ENCODE measurements at places on chromosomes 7 and 10.

GRCh38 chr10:75972491-75973276, 541.3 kb downstream of the LRMDA start:
- H3K4me3 ChIP-seq, result no peak overlapping the region
- no peaks in the 10 kb centered on the region for H3K36me3 ChIP-seq
- no peaks in the 10 kb centered on the region for H3K27me3 ChIP-seq
- DNase-seq, result no peak

- no peak overlapping the region for H3K27ac ChIP-seq
- H3K4me1 ChIP-seq, result no peaks in the 10 kb centered on the region
- no peak overlapping the region for H3K4me3 ChIP-seq
- no peaks in the 10 kb centered on the region for H3K36me3 ChIP-seq
- no peaks in the 10 kb centered on the region for H3K27me3 ChIP-seq
- DNase-seq, result no peak
These were observed 19.7 kb downstream of the TSPAN12 start for GRCh38 chr7:120838281-120838682.

DNA sequence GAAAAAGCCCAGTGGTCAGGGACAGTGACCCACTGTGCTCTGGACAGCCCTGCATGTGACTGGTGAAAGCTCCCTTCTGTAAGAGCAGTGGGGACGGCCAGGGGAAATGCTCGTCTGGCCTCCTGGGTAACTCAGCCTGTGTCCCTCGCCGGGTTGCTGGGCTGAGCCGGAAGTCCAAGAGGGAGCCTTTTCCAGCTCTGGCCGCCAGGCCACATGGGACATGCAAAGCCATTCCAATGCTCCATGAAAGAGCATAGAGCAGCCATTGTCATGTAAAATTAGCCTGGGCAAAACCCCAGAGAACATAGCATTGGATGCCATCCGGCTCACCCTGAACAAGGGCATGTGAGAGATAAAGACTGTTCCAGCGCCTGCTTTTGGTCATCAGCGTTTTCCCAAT, 64.9 kb upstream of the ADRB1 start:
- no peak overlapping the region for H3K4me3 ChIP-seq
- no peaks in the 10 kb centered on the region for H3K36me3 ChIP-seq
- no peak for DNase-seq
- peaks cover 14% of the 10 kb centered on the region for H3K4me1 ChIP-seq
- no peaks in the 10 kb centered on the region for H3K27me3 ChIP-seq

- no peaks in the 10 kb centered on the region for H3K27me3 ChIP-seq
- H3K4me3 ChIP-seq, result no peak overlapping the region
- peaks cover 56% of the 10 kb centered on the region for H3K36me3 ChIP-seq
- peaks cover 1% of the 10 kb centered on the region for H3K4me1 ChIP-seq
- H3K27ac ChIP-seq, result no peak overlapping the region
- DNase-seq, result no peak
These were observed 7.5 kb downstream of the FBH1 start for GRCh38 chr10:5897504-5897903.

- H3K27ac ChIP-seq, result no peak overlapping the region
- no peaks in the 10 kb centered on the region for H3K36me3 ChIP-seq
- no peak overlapping the region for H3K4me3 ChIP-seq
- H3K4me1 ChIP-seq, result no peaks in the 10 kb centered on the region
These were observed 46.8 kb upstream of the CD36 start for GRCh38 chr7:80591654-80592053.

DNA sequence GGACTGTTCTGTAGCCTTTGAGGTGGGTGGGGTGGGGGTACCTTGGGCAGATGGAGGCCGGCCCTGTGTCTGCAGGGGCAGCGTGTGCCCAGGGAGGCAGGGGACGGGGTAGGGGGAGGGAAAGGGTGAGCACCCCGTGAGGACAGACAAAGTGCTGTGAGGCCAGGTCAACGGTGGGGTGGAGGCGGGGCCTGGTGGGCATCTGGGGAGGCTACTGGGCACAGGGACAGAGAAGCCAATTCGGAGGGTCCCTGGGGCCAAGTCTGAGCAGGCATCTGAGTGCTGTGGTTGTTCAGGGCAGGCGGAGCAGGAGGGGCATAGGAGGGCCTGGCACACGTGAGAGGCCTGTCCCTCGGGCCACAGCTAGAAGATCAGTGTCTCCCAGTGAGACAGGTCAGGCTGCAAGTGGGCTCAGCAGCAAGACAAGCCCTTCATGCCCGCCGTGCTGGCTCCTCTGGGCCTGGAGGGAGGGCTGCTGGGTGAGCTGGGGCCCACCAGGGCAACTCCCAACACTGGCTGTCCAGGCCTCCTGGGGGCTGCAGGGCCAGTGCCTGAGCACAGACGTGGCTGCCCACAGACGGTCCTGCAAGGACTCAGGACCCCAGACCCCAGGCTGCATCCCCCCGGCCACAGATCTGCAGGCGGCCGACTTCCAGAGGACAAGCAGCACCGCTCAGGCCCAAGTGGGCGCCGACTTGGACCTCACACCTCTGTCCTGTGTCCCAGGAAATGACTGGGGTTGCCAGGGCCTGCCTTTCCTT, 26.4 kb upstream of the KNDC1 start:
- H3K4me1 ChIP-seq, result no peaks in the 10 kb centered on the region
- H3K27ac ChIP-seq, result no peak overlapping the region
- H3K36me3 ChIP-seq, result no peaks in the 10 kb centered on the region
- DNase-seq, result no peak
- no peaks in the 10 kb centered on the region for H3K27me3 ChIP-seq

- no peaks in the 10 kb centered on the region for H3K27me3 ChIP-seq
- H3K36me3 ChIP-seq, result no peaks in the 10 kb centered on the region
- H3K27ac ChIP-seq, result no peak overlapping the region
- H3K4me1 ChIP-seq, result no peaks in the 10 kb centered on the region
- DNase-seq, result no peak
These were observed 1.7 kb downstream of the OPALIN start for GRCh38 chr10:96357038-96357620.

GRCh38 chr10:11896549-11897200, 73.5 kb downstream of the PROSER2 start:
- H3K36me3 ChIP-seq, result no peaks in the 10 kb centered on the region
- no peaks in the 10 kb centered on the region for H3K27me3 ChIP-seq
- H3K4me3 ChIP-seq, result no peak overlapping the region
- DNase-seq, result no peak
- no peaks in the 10 kb centered on the region for H3K4me1 ChIP-seq

GRCh38 chr10:95482501-95483233, 78.5 kb downstream of the SORBS1 start:
- no peaks in the 10 kb centered on the region for H3K27me3 ChIP-seq
- no peak for DNase-seq
- peak overlapping the region; percentile 92 for H3K27ac ChIP-seq
- no peak overlapping the region for H3K4me3 ChIP-seq

DNA sequence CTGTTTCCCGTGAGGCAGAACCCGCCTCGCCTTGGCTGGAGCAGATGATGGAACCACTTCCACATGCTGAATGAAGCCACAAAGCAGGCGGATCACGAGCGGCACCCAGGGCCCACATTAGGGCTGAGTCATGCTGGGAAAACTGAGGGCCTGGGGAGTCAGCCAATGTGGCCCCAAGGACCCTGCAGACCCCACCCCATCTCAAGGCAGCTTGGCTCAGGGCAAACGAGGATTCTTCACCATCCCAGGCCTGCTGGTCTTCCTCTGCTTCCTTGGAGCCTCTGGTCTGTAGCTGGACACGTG, 488.0 kb downstream of the DNAJB6 start:
- no peak overlapping the region for H3K27ac ChIP-seq
- no peak for DNase-seq
- H3K4me3 ChIP-seq, result no peak overlapping the region
- no peaks in the 10 kb centered on the region for H3K4me1 ChIP-seq

- no peak overlapping the region for H3K27ac ChIP-seq
- H3K4me1 ChIP-seq, result no peaks in the 10 kb centered on the region
- no peaks in the 10 kb centered on the region for H3K27me3 ChIP-seq
- H3K4me3 ChIP-seq, result no peak overlapping the region
- DNase-seq, result no peak
These were observed 69.6 kb downstream of the SHOC2 start for GRCh38 chr10:110989016-110989415.

DNA sequence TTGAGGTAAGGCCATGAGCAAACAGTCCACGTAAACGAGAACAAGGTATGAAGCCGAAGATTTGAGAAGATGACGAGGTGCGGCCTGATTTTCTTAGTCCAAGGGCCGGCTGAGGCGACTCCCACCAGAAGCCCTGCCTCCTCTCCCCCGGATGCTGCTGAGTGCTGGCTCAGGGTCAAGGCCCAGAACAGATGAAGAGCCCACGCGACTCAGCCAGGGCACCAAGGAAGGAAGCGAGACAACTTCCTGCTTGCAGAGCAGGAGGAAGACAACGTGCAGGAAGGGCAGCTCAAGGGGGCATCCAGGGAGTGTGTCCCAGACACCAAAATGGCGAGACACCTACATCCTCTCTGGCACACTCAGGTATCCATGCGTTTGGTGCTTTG, 99.5 kb downstream of the CYTH3 start:
- no peaks in the 10 kb centered on the region for H3K27me3 ChIP-seq
- H3K4me3 ChIP-seq, result no peak overlapping the region
- H3K27ac ChIP-seq, result no peak overlapping the region
- DNase-seq, result no peak
- peaks cover 80% of the 10 kb centered on the region for H3K36me3 ChIP-seq

GRCh38 chr7:154564676-154565075, 438.2 kb downstream of the PAXIP1 start:
- no peaks in the 10 kb centered on the region for H3K27me3 ChIP-seq
- H3K4me1 ChIP-seq, result no peaks in the 10 kb centered on the region
- H3K27ac ChIP-seq, result no peak overlapping the region
- no peak for DNase-seq

- H3K36me3 ChIP-seq, result no peaks in the 10 kb centered on the region
- no peak overlapping the region for H3K4me3 ChIP-seq
- H3K4me1 ChIP-seq, result no peaks in the 10 kb centered on the region
- H3K27me3 ChIP-seq, result no peaks in the 10 kb centered on the region
- H3K27ac ChIP-seq, result no peak overlapping the region
These were observed 21.9 kb upstream of the CPN1 start for GRCh38 chr10:100103581-100103980.

DNA sequence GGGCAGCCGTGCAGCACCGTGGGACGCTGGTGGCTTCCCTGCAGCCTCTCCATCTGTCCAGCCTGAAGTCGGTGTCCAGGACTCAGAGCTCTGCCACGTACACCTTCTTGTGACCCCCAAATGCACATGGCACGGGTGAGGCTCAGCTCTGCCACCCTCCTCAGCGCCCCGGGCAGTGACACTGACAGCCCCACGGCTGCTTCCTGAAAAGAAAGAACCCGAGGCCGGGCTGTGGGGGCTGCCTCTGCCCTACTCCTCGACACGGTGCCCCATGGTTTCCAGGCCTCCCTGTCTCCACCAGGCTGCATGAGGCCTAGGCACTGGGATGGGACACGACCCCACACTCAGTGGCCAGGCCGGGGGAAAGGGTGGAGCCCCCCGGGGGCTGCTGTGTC, 13.7 kb downstream of the ADGRA1 start:
- H3K36me3 ChIP-seq, result no peaks in the 10 kb centered on the region
- peaks cover 7% of the 10 kb centered on the region for H3K4me1 ChIP-seq
- no peak for DNase-seq
- no peaks in the 10 kb centered on the region for H3K27me3 ChIP-seq

GRCh38 chr10:27513451-27514191, 9.5 kb downstream of the RAB18 start:
- H3K27me3 ChIP-seq, result no peaks in the 10 kb centered on the region
- H3K36me3 ChIP-seq, result no peaks in the 10 kb centered on the region
- peaks cover 6% of the 10 kb centered on the region for H3K4me1 ChIP-seq
- no peak overlapping the region for H3K4me3 ChIP-seq
- H3K27ac ChIP-seq, result no peak overlapping the region

DNA sequence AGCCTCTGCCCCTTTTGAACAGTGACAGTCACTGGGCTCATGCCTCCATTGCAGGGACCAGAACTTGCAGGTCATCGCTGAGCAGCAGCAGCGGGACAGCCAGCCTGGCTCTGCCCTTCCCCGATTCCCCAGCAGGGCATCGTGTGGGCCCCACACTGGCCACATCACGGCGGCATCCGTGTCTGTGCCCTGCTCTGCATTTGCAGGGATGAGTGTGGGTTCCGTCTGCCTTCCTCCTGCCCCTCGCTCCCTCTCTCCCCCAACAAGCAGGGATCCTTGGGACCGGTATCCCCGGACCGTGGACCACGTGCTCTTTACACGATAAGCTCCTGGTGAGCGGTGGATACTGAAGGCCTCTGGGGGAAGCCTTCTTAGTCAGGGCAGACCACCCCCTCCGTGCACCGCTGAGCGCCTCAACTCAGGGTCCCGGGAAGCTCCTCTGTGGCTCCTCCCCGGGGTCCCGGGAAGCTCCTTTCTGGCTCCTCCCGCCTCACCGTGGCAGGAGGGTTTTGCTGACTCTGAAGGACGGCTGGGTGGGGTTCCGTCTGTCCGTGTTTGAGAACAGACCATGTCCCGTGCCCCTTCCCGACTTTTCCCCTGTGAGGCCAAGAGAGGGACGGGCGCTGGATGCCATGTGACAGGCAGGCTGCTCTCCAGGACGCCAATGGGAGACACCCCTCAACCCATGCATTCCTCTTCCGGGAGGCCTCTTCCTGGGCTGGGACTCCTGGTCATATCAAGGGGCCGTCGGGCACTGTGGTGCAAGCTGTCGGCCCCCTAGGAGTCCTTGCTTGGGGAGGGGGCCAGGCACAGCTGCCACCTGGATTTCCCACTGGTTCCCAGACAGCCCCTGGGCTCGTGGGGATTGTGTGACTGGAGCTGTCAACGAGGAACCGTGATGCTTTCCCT, 23.5 kb upstream of the NKX6-2 start:
- no peak for DNase-seq
- no peaks in the 10 kb centered on the region for H3K27me3 ChIP-seq
- no peaks in the 10 kb centered on the region for H3K4me1 ChIP-seq
- H3K36me3 ChIP-seq, result no peaks in the 10 kb centered on the region
- H3K27ac ChIP-seq, result no peak overlapping the region
- no peak overlapping the region for H3K4me3 ChIP-seq

GRCh38 chr10:26335574-26336093, 102.5 kb upstream of the APBB1IP start:
- H3K4me1 ChIP-seq, result no peaks in the 10 kb centered on the region
- H3K4me3 ChIP-seq, result peak overlapping the region; percentile 18
- no peak overlapping the region for H3K27ac ChIP-seq
- no peaks in the 10 kb centered on the region for H3K36me3 ChIP-seq
- H3K27me3 ChIP-seq, result no peaks in the 10 kb centered on the region

DNA sequence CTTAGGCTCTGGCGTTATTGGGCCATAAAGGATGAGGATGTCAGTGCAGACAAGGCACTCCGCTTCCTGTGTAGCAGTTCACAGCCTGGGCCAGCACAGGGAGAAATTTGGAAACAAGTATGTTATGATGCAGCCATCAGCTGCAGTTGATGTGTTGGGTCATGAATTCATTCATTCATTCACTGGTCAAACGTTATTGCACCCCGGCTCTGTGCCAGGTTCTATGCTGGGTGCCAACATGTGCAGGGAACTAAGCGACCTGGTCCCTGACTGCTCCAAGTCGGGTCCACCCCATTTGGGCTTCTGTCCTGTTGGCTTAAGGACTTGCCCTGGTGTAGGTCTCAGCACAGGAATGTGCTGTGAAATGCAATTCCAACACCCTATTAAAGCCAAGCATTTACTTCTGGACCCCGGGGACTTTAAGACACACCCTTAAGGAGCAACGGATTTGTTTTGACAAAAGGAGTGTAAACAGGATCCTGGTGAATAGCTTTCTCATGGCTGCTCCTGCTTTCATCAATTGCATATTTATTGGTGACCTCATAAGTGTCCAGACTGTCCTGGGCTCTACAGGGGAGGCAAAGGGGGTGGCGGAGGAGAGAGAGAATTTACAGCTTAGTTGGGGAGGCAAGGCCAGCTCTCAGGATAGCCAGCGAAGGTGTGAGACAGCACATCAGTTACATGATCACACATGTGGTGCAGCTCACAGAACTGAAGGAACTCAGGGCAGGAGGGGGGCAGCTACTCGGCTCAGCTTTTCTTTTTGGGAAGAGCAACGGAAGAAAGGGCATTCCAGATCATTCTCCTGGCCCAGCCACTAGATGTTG, 158.6 kb downstream of the GRK5 start:
- H3K4me1 ChIP-seq, result peaks cover 30% of the 10 kb centered on the region
- no peaks in the 10 kb centered on the region for H3K36me3 ChIP-seq
- no peaks in the 10 kb centered on the region for H3K27me3 ChIP-seq
- H3K27ac ChIP-seq, result peak overlapping the region; percentile 18
